Hypothalamus (tissue), 51 donors: ENCODE measurements at places on chromosomes 6 and 20.

- DNase-seq: no peak
Measured at GRCh38 chr20:24701668-24702067, 232.2 kb downstream of the SYNDIG1 start.

- no peak for DNase-seq
Measured at GRCh38 chr6:85662251-85662650, 19.6 kb upstream of the SYNCRIP start.

DNA sequence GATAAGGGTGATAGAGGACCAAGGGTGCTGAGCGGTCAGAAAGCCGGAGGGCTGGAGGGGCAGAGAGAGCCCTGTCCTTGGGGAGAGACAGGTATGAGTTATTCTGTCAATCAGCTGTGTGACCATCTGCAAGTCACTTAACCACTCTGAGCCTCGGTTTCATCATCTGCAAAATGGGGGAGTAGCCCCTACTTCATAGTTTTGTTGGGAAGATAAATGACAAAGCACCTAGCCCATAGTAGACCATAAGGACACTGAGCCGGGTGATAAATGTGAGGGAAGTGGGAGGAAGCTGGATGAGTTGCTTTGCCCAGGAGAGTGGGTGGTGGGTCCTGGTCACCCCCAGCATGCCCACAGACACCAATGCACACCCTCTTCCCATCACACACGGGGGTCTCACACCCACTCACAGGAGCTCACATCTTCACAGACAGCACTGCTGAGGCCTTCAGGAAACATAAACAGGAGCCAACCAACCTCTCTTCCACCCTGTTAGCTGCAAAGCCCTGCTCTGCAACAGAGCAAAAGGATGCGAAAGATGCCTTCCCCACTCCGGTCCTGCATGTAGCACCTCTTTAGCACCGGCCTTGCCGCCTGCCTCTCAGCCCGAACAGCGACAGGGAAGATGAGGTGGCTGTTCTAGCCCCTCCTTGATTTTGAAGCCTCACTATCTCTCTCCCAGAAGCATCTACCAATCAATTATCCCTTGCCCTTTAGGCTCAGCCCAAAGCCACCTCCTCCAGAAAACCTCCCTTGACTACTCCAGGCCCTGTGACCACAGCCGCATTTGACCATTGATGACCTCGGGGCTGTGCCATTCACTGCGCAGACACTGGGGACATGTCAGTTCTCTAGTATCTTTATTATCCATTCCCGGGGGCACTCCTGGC lies 18.9 kb downstream of the SPDEF start:
- DNase-seq: no peak

- no peak for DNase-seq
Measured at GRCh38 chr6:34746104-34746846, 11.0 kb upstream of the SNRPC start.
